Stimulated activated CD8-positive, alpha-beta memory T cell treated with anti-CD3 and anti-CD28 coated beads, Interleukin-4, amount 100 ng/mL, for 1 hour (primary cell): ENCODE measurements at places on chromosomes 3 and 15.

DNA sequence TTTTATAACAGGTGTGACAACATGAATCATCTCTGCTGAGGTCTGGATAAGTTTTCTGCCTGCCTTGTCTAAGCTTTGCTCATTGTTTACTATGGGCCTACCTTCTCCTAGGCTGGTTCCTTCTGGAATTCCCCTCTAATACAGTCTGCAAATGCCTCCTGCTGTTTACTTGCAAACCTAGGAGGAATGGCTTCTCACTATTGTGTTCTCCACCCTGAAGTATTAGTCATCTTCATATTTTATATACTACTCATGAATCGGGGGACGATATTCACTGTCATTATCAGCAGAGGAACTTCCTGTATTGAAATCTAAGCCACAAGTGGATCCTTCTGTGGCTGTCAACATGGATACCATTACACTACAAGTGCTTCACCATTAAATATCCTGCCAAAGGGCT is 154.8 kb downstream of the PLCL2 start:
- no peak for DNase-seq

DNA sequence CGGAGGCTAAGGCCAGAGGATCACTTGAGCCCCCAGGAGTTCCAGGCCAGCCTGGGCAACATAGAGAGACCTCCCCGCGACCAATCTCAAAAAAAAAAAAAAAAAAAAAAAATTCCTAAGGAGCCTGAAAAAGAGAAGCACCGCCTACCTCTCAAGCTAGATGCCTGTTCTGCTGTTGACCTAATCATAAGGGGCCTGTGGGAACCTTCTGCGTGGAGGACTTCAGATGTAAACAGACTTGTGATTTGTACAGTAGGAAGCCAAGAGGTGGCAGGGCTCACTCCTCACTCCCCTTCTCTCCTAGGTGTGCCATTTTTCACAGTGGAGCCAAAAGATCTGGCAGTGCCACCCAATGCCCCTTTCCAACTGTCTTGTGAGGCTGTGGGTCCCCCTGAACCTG is 3.2 kb downstream of the TYRO3 start:
- no peak for DNase-seq

DNA sequence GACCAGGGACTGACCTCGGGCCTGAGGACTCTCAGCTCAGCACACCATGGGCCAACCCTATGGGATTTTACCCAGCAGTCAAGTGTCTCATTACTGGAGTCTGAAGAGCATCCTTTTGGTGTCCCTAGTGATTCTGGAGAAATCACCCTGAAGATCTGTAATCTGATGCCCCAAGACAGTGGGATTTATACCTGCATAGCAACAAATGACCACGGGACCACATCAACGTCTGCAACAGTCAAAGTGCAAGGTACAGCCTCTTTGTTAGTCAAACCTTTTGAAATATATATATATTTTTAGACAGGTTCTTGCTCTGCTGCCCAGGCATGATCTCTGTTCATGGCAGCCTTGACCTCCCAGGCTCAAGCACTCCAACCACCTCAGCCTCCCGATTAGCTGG is 34.2 kb upstream of the UMPS start:
- no peak for DNase-seq

GRCh38 chr15:72285402-72285801 is 13.0 kb upstream of the PARP6 start:
- no peak for DNase-seq

GRCh38 chr3:194194051-194194756 is 58.3 kb downstream of the HES1 start:
- no peak for DNase-seq

GRCh38 chr3:39171860-39172259 is 18.5 kb upstream of the CSRNP1 start:
- no peak for DNase-seq

DNA sequence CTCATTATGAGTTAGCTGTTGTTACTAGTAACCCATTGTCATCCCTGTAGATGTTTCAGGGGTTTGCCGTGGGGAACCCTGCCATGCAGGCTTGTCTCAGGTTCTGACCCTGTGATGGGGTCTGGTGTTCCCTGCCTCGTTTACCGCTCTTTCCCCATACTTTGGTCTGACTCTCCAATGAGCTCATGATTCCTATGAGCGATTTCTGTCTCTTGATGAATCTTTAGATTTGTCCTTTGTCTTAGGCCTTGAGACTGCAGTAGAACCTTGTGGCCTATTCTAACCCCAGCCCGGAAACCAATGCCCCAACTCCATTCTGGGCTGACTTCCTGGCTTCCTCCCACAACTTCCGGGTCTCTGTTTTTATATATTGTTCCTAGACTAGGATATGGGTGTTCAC is 11.3 kb upstream of the IQGAP1 start:
- no peak for DNase-seq

- no peak for DNase-seq
Measured at GRCh38 chr15:97645758-97646157, 314.7 kb upstream of the ARRDC4 start.

GRCh38 chr15:47588958-47589357 is 128.3 kb upstream of the SEMA6D start:
- no peak for DNase-seq

DNA sequence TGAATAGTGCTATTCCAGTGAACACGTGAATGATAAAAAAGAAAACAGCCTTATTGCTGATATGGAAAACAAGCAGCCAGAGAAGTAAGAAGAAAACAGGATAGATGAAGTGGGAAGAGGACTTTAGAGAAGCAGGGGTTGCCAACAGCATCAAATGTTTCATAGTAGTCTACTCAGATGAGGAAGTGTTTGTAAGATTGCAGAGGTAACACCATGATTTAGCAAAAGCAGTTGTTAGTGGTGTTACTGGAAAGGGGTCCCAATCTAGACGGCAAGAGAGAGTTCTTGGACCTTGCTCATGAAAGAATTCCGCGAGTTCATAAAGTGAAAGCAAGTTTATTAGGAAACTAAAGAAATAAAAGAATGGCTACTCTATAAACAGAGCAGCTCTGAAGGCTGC is 108.8 kb upstream of the MCTP2 start:
- no peak for DNase-seq

DNA sequence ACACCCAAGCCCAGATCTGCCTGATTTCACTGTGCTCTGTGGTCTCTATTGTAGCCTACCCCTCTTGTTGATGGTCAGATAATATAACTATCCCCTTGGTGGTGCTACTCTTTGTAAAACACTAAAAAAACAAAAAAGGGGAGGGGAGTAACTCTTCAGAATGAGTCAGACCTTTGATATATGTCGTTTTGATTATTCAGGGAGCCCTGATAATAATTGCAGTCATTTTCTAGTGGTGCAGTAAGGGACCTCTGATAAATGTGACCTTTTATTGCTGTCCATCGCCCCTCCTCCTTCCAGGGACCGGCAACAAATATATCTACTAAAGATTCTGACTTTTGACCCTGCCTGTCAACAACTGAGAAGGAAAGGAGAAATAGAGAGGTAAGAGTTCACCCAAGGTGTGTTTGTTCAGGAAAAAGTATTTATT is 45.1 kb upstream of the MAGI1 start:
- DNase-seq: no peak

DNA sequence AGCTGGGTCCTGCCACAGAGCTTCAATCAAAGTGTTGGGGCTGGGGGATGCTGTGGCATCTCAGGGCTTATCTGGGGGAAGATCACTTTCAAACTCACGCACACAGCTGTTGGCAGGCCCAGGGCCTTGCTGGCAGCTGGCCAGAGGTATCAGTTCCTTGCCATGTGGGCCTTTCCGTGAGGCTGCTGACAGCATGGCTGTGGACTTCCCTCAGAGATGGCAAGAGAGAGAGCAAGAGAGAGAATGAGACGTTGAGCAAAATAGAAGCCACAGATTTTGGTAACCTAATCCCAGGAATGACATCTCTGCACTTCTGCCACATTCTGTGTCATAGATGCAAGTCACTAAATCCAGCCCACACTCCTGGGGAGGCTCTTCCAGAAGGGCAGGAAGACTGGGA is 91.0 kb downstream of the TPRG1 start:
- no peak for DNase-seq

DNA sequence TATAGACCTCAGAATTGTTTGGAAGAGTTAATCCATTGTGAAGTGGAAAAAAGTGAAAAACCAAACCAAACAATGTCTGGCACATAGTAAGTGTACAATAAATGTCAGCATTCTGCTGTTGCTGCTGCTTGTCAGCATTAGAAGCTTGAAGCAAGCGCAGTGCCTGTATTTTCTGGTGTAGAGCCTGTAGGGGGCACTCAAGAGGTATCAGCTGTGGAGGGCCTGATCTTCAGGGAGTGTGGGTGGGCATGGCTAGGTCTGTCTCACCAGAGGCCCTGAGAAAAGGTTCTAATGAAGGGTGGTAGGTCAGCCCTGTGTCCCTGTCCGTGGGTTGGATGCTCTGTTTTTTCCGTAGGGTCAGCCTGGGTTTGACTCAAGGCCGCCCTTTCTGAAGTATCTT is 3.6 kb downstream of the ADAMTSL3 start:
- no peak for DNase-seq

- DNase-seq: no peak
Measured at GRCh38 chr3:197027151-197027895, 2.3 kb downstream of the MELTF start.

GRCh38 chr3:168457954-168458539 is 362.3 kb upstream of the GOLIM4 start:
- no peak for DNase-seq

DNA sequence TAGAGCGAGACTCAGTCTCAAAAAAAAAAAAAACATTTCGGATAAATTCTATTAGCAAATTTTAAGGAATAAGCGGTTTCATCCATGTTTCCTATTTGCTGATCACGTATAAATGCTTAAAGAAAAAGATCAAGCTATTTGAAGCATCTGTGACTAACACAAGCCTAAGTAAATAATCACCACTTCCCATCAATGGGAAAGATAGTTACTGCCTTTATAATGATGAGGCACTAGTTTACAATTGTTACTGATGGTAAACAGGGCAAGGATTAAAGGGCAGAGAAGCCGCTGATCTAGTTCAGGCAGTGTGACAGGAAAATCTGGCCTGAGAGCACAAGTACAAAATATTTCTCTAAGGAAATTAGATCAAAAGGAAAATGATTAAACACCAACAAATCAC is 13.7 kb downstream of the CLPX start:
- no peak for DNase-seq

GRCh38 chr15:53837263-53837662 is 77.8 kb upstream of the WDR72 start:
- DNase-seq: no peak

GRCh38 chr15:33005582-33005981 is 188.9 kb downstream of the FMN1 start:
- no peak for DNase-seq

DNA sequence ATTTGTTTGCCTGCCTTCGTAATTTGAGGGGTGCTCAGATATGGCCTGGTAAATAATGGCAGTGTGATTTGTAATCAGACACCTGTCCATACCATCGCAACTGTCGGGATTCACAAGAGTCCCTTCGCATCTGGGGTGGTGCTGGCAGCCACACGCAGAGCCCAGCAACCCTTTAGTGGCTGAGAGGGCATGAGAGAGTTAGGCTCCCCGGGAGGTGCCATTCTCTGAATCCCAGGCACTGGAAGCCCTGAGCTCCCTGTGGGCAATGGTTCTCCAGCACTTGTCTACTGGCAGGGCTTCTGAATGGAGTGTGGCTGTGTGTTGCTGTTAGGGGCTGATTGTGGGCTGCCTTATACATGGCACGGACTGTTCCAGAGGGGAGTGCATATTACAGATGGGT is 230.1 kb downstream of the EBLN2 start:
- DNase-seq: no peak

GRCh38 chr3:123076112-123076495 is 9.3 kb downstream of the PDIA5 start:
- DNase-seq: no peak

DNA sequence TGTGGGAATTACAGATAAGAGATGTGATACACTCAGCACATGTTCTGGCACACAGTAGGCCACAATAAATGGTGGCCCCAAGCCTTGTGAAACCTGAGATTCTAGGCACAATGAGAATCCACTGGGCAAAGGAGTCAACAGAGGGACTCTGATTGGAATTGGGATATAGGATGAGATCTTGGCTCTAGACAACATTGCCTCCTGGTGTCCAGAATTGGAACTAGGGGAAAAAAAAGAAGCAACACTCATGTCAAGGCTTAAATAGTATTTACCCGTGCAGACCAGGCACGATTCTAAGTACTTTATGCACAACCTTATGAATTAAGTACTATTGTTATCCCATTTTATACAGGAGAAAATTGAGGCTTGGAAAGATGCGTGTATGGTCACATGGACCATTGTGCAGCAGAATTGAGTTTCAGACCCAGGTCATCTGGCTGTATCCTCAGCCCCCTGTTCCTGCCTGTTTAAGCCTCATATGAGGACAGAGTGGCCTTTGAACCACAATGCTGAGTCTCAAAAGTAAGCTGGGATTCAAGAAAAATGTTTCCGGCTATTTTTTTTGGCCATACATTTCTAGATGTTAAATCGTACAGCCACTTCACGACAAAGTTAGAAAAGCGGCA is 124.8 kb downstream of the SV2B start:
- DNase-seq: no peak

GRCh38 chr15:98139337-98139736 is 178.8 kb downstream of the ARRDC4 start:
- no peak for DNase-seq

DNA sequence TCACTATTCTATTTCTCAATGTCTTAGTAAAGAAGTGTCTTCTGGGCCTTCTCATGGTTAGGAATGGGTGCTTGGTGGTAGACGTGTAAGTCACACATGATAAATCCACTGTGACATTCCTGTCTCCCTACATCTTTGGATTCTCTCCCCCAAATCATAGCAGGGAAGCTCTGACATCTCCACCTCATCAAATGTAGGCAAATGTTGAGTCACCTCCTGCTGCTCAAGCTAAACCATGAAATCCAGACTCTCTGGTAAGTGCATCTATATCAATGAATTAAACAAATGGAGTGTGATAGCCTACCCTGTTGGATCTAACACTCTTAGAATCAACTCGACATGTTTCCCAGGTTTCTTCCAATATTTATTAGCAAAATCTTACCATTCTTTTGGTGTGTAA is 42.8 kb upstream of the RPL35A start:
- DNase-seq: no peak

DNA sequence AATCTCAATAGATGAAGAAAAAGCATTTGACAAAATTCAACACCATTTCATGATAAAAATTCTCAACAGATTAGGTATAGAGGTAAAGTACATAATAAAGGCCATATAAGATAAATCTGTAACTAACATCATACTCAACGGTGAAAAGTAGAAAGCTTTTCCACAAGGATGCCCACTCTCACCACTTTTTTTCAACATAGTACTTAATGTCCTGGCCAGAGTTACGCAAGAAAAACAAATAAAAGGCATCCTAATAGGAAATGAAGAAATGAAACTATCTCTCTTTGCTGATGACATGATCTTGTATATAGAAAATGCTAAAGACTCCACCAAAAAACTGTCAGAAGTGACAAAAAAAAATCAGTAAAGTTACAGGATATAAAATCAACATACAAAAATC is 33.0 kb downstream of the THBS1 start:
- DNase-seq: no peak
